ENCODE measurements at places on chromosomes 6 and 20.

- DNase-seq: no peak
These were observed 995 bp downstream of the STK4 start for GRCh38 chr20:44967207-44967807.

- no peak for DNase-seq
These were observed 14.5 kb upstream of the TRAF3IP2 start for GRCh38 chr6:111620169-111620568.

DNA sequence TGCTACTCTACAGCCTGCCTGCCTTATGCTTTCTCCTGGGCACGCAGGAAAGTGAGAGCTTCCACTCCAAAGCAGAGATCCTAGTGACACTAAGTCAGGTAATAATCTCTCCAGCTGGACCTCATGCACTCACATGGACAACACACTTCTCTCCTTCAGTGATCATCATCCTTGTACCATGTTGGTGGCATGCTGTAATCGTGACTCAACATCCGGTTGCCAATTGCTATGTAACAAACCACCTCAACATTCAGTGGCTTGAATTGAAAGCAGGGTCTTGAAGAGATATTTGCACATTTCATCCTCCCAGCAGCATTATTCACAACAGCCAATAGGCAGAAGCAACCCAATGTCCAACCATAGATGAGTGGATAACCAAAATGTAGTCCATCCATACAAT lies 40.3 kb upstream of the PPP1R3G start:
- DNase-seq: no peak

GRCh38 chr6:157268835-157269234 lies 54.5 kb downstream of the TMEM242 start:
- DNase-seq: no peak
